ENCODE measurements at places on chromosomes 3 and 15.

- DNase-seq: no peak
Observed at GRCh38 chr3:54047568-54047967, 74.8 kb upstream of the CACNA2D3 start.

DNA sequence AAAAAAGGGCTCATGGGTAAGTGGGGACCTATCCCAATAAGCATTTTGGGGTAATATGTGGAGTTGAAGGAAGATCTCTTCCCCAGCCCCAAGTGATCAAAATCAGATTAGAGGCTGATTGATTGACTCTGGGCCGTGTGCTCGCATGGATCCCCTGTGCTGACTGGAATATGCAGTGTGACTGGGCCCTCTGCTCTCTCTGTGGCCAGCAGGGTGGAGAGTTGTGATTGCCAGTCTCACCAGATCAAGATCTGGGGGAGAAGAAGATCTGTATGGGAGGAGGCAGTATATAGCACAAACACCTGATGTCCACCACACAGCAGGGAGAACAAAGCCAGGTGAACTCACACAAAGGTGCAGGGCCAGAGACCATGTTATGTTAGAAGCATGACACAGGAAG, 8.8 kb downstream of the NUDT16 start:
- no peak for DNase-seq

DNA sequence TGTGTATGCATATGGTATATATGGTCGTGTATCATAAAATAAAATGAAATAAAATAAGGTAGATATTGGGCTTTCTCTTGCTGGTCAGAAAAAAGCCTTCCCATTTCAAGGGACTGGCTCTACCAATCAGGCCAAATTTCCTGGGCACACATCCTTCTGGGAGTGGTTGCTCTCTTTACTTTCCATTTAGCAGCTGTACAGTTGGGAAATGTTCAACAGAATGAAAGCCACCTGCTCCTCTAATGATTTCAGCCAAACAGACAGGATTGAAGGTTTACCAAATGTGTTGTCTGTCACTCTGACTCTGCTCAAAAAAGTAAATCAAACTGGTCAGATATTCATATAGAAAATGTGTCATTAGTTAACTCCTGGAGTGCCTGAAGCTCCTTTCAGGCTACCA, 380.4 kb downstream of the ROBO2 start:
- DNase-seq: no peak

GRCh38 chr3:128864351-128864811, 15.0 kb upstream of the ACAD9 start:
- DNase-seq: no peak

- no peak for DNase-seq
Observed at GRCh38 chr3:136161516-136161915, 34.6 kb downstream of the MSL2 start.

- DNase-seq: no peak
Observed at GRCh38 chr3:7710284-7710683, 791.3 kb upstream of the LMCD1 start.

DNA sequence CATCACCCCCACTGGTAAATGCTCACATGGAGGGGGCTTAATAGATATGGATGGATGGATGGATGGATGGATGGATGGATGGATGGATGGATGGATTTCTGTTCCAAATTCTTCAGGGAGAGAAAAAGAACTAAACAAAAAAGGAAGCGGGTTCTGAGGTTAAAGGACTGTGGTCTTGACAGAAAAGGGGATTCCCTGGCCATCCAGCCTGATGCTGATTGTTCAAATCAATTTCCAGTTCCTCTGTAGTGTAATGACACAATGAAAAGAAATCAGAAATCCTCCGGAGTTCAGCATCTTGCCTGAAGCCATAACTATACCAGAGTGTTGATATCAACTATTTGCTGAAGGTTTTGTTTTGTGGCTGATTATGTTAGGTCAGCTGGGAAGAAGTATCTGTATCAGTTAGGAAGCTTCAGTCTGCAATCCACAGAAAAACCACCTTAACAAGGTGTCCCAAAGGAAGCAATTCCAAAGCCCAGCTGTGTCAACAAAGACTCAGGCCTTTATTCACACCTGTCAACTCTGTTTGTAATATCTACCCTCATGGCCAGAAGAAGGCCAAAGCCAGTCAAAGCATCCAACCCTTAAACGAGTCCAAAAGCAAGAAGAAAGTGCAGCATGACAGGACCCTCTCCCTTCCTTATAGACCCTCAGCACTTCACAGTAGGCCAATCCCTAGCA, 24.5 kb upstream of the RASA2 start:
- no peak for DNase-seq
